Activated T-helper 9 cell treated with anti-CD3 and anti-CD28 coated beads, Interleukin-2, amount 50 U/mL, for 16 hours (primary cell): ENCODE measurements at places on chromosomes 4 and X.
A peak's percentile ranks its signal among the peaks of the same experiment; 100 is the strongest.

DNA sequence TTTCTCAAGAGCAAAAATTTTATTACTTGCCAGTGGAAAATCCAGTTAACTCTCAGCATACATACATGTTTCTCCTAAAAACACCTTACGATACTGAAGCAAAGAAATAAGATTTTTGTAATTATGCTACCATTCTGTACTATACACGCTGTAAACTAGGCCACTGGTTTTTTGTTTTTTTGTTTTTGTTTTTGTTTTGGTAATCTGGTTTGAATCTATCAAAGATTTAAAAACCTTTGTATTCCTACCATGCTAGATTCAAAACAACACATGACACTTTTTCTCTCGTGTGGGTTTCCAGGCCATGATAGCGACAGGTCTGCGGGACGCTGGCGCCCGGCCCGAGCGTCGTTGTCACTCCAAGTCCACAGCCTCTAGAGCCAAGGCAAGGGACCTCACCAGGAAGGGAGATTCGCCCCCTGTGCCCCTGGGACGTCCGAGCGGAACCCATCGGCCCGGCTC, 723 bp downstream of the TMEM192 start:
- no peak for DNase-seq

DNA sequence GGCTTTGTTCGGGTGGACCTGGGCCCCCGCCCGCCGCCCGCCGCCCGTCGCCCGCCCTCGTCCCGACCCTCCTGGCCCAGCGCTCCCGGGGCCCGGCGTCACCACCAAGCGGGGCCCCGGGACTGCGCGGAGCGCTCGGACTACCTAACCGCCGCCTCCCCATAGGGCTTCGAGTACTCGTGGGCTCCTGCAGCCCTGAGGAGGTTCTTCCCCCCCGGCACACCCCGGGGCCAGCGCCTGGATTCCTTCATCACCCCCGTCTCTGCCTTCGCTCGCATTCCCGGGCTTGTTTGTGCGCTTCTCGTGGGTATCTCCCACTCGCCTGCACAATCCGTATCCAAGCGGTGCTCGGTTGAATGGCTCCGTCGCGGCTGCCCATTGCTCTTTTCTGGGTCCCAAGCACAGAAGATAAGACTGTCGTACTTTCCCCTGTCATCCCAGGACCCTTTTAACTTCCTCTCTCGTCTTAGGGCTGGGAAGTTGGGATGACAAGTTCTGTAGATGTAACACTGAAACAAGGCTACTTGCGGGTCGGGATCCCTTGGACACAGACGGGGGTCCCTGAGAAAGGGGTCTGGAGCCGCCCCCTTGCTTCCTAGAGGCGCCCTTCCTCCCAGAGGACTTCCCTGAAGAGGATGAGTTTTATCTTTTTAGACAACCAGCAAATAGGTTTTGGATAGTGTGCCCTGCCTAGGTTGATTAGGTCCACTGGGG, 565 bp downstream of the MOB1B start:
- no peak for DNase-seq

- no peak for DNase-seq
Measured at GRCh38 chrX:41066969-41067368, 18.3 kb upstream of the USP9X start.

DNA sequence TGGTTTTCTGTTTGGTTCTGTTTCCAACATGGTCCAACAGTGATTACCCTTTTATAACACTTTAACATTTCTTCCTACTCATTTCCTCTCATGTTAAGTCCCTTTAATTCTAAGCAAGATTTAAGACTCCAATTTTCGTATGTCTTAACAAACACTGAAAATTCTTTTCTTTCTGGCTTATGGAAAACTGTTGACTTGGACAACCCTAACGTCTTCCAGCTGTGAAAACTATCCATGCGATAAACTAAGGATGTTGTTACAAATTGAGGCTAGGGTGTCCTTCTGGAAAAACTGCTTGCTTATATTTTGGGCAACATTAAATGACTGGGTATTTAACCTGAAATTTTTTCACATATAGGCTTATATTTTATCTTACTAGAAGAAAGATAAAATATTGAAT, 33.9 kb upstream of the RTL3 start:
- no peak for DNase-seq

DNA sequence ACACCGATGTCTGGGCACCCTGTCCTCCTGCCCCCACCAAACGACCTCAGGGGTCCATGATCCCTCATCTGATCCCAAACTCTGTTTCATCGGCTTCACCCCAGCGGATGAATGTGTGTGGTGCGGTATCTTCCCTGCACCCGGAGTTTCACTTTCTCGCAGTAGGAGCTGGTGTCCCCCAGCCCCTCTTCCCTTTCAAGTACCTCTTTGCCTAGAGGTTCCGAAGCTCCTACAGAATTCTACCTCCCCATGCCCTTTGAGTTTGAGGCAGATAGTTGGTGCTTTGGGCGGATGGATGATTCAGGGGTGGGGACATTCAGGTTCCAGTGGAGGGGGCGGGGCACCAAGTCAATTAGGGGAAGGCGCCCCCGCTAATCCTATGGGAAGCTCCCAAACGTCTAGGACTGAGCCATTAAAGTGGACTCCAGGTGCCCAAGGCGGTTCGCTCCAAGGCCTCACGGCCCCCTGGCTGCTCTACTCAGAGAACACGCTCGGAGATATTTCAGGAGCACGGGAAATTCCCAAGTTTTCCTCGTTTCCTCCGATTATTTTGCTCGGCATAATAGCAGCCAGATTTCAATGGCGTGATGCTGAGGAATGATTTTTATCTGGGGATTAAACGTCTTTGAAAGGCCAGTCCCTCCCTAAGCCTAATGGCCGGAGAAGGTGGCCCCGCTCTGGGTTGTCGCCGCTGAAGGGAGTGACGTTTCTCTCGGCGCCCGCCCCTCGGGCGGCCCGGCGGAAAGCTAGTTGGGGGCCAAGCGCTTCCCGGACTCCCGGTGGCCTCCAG, 1.3 kb downstream of the MSX1 start:
- DNase-seq: no peak

GRCh38 chr4:180281724-180282123, 1961.5 kb upstream of the TENM3 start:
- DNase-seq: no peak

DNA sequence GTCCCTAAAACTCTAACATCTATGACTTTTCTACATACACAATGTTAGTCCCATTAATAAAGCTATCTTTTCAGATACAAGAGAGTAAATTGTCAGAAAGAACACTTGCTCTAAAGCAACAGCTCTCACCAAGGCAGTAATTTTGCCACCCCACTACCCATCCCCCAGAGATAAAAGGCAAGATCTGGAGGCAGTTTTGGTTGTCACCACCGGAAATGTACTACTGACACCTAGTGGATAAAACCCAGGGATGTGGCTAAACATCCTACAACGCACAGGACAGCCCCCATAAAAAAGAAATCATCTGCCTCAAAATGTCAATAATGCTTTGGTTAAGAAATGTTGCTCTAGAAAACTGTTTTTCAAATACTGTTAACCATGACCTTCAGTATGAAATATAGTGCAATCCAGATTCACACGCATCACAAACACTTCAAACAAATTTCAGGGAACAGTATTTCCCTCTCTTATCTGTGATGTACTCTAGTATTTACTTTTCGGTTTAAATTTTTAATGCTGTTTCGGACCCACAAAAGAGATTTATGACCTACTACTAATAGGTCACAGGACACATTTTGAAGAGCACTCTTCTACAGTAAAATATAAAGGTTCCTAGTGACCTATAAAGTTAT, 5.1 kb downstream of the FBXL5 start:
- peak; percentile 20 for DNase-seq

DNA sequence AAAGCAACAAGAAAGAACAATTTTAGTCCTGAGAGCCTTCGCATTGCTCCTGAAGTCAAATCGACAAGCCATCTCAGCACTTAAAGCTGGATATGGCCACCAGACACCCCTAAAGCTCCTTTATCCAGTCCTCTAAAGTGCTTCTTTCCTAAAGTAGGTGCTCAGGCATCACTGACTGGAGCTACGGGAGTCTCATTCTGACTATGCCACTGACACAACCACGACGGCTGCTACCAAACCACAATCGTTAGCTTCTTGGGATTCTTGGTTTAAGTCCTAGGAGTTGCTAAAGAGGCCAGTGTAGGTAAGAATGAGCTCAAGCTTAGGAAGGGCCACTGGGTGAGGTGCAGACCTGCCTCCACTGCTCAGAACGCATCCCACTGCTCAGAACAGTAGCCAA, 1.0 kb downstream of the SLC10A6 start:
- no peak for DNase-seq

DNA sequence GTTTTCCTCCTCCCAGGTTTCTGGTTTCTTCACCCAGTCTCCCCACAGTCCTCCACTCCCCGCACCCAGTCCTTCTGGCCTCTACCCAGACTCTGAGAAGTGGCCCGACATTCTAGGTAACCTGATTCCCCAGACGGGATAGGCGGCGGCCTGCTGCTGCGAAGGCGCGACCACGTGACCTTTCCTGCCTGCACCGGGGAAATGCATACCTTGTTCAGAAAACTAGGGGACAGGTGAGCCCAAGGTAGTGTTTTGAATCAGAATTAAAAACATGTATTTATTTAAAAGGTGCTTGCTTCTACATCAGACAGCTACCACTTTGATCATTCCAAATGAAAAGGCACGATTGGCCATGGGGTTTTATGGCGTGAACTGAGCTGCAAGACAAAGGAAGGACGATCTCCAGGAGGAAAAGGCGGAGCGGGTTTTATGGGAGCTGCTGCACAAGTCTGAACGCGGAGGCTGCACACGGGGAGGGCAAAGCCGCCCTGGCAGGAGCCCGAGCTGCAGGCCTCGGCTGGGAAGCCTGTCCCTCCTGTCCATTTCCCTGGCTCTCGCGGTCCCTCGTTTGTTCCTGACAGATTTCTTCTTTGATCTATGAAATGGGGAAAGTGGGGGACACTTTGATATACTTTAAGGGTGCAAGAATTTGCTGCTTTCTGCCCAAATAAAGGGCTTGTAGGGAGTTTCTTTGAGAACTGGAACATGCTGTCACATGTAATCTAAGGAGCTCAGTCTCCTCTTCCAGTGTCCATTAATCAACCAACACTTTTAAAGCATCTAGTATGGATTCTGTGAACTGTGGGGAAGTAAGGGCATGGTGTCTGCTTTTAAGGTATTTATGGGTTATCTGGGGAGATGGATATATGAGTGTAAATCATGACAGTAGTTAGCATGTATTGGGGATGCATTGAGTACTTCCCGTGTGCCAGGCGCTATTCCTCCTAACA, 150.9 kb downstream of the SPRY1 start:
- DNase-seq: no peak

GRCh38 chrX:107577933-107578332, 50.4 kb upstream of the PRPS1 start:
- DNase-seq: no peak

- no peak for DNase-seq
Measured at GRCh38 chrX:119427024-119427794, 28.1 kb downstream of the SLC25A43 start.

- no peak for DNase-seq
Measured at GRCh38 chrX:10244915-10245622, 88.3 kb downstream of the CLCN4 start.

- DNase-seq: no peak
Measured at GRCh38 chr4:67770422-67770821, 16.2 kb upstream of the GNRHR start.

- no peak for DNase-seq
Measured at GRCh38 chr4:155468282-155468681, 91.5 kb upstream of the MAP9 start.
